ENCODE measurements at places on chromosomes 11 and 22.
A peak's percentile ranks its signal among the peaks of the same experiment; 100 is the strongest.

GRCh38 chr11:79287952-79288351, 152.9 kb downstream of the TENM4 start:
- no peak for DNase-seq
- no peaks in the 10 kb centered on the region for H3K4me1 ChIP-seq
- no peaks in the 10 kb centered on the region for H3K36me3 ChIP-seq

- no peak for DNase-seq
- H3K27me3 ChIP-seq, result no peaks in the 10 kb centered on the region
- H3K27ac ChIP-seq, result peak overlapping the region; percentile 82
- H3K4me1 ChIP-seq, result peaks cover 64% of the 10 kb centered on the region
Measured at GRCh38 chr11:13338019-13338426, 60.4 kb downstream of the BMAL1 start.

GRCh38 chr11:86672007-86672621, at the start of gene ME3:
ME3 (minus strand) TSS chr11:86672616.
- H3K27me3 ChIP-seq, result peaks cover 34% of the 10 kb centered on the region
- H3K27ac ChIP-seq, result peak within 1 kb of the TSS; percentile 47
- peak within 1 kb of the TSS; percentile 71 for H3K4me3 ChIP-seq
- DNase-seq, result peak; percentile 63
- H3K4me1 ChIP-seq, result peaks cover 6% of the 10 kb centered on the region

GRCh38 chr22:30267382-30268302, 991 bp upstream of the OSM start:
- peak overlapping the region; percentile 95 for H3K4me3 ChIP-seq
- peak overlapping the region; percentile 99 for H3K27ac ChIP-seq
- peak; percentile 84 for DNase-seq
- H3K27me3 ChIP-seq, result no peaks in the 10 kb centered on the region
- peaks cover 35% of the 10 kb centered on the region for H3K4me1 ChIP-seq

- H3K4me1 ChIP-seq, result peaks cover 9% of the 10 kb centered on the region
- H3K4me3 ChIP-seq, result no peak overlapping the region
- DNase-seq, result no peak
- peaks cover 9% of the 10 kb centered on the region for H3K27me3 ChIP-seq
- H3K36me3 ChIP-seq, result no peaks in the 10 kb centered on the region
Measured at GRCh38 chr22:18005201-18005926, 19.0 kb downstream of the MICAL3 start.

DNA sequence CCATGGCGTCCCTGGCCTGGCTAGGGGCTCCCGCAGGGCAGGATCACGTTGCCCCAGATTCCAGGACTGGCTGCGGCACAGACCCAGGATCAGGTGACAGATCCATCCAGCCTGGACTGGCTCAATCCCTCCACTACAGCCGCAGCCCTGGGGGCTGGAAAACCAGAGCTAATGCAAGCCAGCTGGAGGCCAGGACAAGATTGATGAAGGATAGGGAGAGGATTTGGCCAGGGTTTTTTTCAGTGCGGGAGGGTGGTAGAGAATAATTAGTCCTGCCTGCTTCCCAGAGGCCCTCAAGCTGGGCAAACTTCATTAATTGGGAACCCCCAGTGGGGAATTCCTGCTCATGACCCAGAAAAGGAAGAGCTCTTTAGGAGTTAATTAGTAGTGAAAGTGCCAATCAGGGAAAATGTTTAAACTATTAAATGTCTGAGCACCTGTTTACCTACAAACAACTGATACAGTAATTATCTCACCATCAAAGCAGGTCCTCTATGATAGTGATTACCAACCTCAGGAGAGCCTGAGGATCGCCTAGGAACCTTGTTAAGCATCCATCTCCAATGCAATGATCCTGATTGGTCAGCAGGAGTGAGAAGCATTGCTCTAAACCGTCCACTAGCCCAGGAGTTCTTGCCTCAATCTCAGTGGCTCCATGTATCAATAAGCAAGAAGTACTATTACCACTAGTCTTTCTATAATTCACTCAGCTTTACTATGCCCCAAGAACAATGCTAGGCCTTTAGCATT, 33.0 kb upstream of the MYOD1 start:
- H3K36me3 ChIP-seq, result no peaks in the 10 kb centered on the region
- no peak overlapping the region for H3K4me3 ChIP-seq
- H3K4me1 ChIP-seq, result no peaks in the 10 kb centered on the region
- peaks cover 12% of the 10 kb centered on the region for H3K27me3 ChIP-seq

GRCh38 chr11:112783945-112784322, 177.3 kb upstream of the NCAM1 start:
- DNase-seq, result no peak
- H3K27me3 ChIP-seq, result peaks cover 2% of the 10 kb centered on the region
- no peak overlapping the region for H3K27ac ChIP-seq
- H3K4me1 ChIP-seq, result no peaks in the 10 kb centered on the region

DNA sequence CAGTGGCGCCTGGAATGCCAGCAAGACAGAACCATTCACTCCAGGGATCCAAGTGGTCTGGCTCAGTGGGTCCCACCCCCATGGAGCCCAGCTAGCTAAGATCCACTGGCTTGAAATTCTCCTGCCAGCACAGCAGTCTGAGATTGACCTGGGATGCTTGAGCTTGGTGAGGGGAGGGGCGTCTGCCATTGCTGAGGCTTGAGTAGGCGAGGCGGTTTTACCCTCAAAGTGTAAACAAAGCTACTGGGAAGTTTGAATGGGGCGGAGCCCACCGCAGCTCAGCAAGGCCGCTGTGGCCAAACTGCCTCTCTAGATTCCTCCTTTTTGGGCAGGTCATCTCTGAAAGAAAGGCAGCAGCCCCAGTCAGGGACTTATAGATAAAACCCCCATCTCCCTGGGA, 125.7 kb upstream of the DDI1 start:
- H3K4me1 ChIP-seq, result no peaks in the 10 kb centered on the region
- H3K36me3 ChIP-seq, result no peaks in the 10 kb centered on the region

DNA sequence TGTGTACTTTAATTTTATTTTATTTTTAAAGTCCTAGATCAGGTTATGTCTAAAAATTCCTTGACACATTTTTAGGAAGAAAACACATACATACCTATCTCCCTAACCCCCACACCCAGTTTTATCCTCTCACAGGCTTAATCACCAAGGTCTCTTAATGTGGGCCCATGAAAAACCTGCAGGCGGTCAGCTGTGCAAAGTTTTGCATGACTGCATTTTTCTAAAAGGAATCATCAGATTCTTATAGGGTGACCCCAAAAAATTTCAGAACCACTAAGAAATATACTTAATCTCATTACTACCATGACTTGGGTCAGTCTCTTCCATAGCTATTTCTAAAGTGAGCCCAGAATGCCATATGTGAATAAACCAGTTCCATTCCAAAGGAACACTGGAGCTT, 19.8 kb downstream of the SAA1 start:
- H3K27ac ChIP-seq, result no peak overlapping the region
- no peak overlapping the region for H3K4me3 ChIP-seq
- DNase-seq, result no peak
- H3K4me1 ChIP-seq, result peaks cover 4% of the 10 kb centered on the region
- no peaks in the 10 kb centered on the region for H3K27me3 ChIP-seq
- peaks cover 27% of the 10 kb centered on the region for H3K36me3 ChIP-seq
